NCI-H1092 treated with DMSO at 0.1 percent for 48 hours (cell line): ENCODE measurements at places on chromosomes 4 and X.

DNA sequence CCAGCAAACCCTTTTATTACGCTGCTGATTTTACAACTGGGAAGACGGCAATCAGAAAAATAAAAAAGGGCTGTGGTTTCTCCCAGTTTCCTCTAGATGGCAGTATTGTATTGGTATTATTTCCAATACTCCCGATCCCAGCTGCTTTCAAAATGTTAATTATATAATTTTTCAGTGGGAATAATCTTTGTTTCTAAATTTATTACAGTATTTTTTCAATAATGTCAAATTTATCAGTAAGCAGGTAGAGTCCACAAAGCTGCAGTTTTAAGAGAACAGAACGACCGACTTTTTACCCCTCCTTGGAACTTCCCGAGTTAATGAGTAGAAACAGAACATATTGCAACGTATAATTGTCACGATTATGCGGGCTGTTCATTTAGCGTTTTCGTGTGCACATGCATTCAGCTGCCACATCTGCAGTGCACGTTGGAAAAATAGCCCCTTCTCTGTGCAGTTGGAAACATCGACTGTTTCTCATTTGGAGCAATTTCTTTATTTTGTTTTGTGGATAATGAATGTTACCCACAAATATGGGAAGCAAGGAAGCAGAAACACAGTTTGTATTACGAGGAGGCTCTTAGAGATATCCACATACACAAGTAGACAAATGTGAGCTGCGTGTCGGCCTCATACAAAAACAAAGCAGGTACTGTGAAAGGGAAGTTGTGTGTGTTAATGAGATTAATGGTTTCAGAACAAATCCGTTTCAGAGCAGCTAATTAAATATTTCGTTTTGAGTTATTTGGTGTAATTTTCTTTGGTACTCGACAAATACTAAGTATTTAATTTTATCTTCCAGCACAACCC lies 188.0 kb downstream of the STIM2 start:
- DNase-seq, result peak; percentile 68

GRCh38 chr4:12178614-12179610 lies 750.2 kb upstream of the HS3ST1 start:
- DNase-seq, result no peak

DNA sequence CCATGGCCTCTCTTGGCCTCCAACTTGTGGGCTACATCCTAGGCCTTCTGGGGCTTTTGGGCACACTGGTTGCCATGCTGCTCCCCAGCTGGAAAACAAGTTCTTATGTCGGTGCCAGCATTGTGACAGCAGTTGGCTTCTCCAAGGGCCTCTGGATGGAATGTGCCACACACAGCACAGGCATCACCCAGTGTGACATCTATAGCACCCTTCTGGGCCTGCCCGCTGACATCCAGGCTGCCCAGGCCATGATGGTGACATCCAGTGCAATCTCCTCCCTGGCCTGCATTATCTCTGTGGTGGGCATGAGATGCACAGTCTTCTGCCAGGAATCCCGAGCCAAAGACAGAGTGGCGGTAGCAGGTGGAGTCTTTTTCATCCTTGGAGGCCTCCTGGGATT lies 8.0 kb downstream of the CLDN2 start:
- DNase-seq, result no peak

DNA sequence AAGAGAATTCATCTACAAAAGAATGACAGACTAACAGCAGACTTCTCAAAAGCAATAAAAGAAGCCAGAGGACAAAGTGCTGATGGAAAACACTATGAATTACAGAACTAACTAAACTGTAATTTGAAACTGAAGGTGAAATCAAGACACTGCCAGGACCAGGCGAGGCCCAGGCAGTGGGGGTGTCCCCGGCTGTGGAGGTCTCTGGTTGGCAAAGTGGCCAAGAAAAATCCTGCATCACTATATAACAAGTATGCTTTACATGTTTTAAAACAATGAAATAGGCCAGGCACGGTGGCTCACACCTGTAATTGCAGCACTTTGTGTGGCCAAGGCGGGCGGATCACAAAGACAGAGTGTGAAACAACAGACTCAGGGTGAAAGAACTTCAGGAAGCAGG lies 32.9 kb downstream of the CHM start:
- no peak for DNase-seq

DNA sequence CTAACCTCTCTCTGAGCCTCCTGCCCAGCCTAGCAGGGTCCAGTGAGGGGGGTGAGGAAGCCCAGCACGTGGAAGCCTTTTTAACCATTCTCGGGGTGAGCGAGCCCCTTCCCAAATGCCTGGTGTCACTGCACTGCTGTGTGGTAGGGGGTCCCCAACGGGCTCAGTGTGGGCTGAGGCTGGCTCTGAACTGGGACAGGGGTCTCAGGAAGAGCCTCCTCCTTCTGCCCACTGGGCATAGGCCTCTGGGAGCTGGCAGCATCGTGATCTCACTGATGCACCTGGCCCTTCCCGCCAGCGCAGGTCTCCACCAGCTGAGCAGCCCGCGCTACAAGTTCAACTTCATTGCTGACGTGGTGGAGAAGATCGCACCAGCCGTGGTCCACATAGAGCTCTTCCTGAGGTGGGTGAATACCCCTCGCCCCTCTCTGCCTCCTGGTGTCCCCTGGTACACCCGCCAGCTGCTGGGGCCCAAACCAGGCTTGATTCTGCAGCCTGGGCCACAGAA lies 12.6 kb downstream of the HTRA3 start:
- DNase-seq, result no peak

GRCh38 chr4:95318483-95318882 lies 230.3 kb downstream of the UNC5C start:
- no peak for DNase-seq

DNA sequence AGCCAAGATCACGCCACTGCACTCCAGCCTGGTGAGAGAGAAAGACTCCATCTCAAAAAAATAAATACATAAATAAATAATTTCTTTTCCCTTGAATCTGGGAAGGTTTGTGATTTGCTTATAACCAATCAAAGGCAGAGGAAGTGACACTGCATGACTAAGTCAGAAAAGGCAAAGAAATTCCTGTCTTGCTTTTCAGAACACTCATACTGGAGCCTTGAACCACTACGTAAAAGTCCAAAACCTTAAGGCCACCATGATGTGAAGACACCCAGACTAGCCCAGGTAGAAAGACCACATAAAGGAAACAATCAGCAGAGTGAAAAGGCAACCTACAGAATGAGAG lies 36.6 kb downstream of the TMEM156 start:
- no peak for DNase-seq

DNA sequence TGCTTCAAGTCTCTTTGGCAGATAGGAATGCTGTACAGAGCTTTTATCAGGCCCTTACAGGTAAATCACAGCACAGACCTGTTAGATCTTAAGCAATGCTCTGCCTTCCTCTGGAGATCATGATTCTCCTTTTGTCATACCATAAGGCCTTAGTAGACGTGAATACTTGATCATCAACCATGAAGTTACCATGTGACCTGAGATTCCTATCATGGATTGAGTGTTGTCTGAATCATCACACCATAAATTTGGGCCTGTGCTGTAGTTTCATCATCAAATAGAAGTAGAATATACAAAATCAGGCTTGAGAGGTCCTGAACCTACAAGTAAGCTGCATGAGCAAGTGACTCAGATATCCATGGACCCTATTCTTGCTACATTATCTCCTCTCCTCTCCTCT lies 466.8 kb upstream of the INTU start:
- DNase-seq, result no peak

- no peak for DNase-seq
Measured at GRCh38 chrX:29455702-29456101, 759.7 kb upstream of the MAGEB2 start.

GRCh38 chrX:111445485-111445884 lies 33.5 kb upstream of the DCX start:
- DNase-seq, result peak; percentile 79

DNA sequence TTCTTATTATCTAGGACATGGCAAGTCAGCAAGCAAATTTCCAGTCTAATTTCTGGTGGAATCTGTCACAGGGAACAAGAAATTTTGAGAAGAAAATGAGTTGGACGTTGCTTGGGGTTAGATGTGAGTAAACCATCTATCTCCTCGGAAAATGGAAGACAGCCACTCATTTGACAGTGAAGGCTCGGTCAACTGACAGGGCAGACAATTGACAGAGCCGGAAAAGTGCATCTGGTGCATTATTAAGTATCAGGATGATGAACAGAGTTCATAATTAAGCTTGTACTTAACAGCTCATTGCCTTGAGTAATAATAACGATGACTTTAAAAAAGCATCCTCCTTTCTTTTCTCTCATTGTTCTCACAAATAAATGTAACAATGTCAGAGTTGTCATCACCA lies 168.4 kb downstream of the MAD2L1 start:
- no peak for DNase-seq

DNA sequence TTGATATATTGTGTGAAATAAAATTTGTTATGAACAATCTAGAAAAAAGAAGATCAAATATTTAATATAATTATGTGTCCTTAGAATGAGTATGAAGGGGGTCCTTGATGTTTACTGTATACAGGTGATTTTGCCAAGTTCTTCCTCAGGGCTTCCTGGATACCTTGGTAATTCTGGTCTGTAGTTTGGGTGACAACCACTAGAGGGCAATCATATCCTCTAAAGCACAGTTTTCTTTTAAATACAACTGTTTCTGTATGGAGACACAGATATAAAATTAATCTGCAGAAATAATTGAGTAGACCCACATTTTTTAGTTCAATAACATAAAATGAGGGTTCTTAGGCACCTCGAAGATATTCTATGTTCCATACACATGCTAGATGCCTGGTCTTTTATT lies 157.7 kb downstream of the SPANXN1 start:
- DNase-seq, result peak; percentile 42

- DNase-seq, result no peak
Measured at GRCh38 chr4:4913628-4914027, 54.2 kb downstream of the MSX1 start.

GRCh38 chrX:80316526-80316925 lies 103.7 kb upstream of the TENT5D start:
- DNase-seq, result no peak

- no peak for DNase-seq
Measured at GRCh38 chr4:42216664-42217063, 64.2 kb upstream of the BEND4 start.

GRCh38 chr4:25925486-25926201 lies 11.6 kb downstream of the SMIM20 start:
- peak; percentile 47 for DNase-seq

- no peak for DNase-seq
Measured at GRCh38 chr4:128256539-128256938, 31.1 kb downstream of the PGRMC2 start.

GRCh38 chr4:23934915-23935314 lies 45.1 kb upstream of the PPARGC1A start:
- no peak for DNase-seq

DNA sequence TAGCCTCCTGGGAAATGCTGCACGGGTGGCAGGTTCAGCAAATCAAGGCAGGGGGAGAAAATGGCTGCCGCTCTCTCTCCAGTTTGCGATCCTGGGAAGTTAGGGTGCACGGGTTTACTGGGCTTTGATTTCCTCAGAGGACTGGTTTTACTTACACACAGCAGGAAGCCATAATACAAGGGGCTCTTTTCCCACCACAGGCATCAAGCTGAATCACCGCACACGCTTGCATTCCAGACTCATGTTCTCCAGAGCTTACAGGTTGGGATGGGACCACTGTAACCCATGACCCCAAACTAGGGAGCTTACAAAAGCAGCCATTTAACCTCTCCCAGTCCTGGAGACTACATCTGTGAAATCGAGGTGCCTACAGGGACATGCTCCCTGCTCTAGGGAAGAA lies 159.8 kb downstream of the DHRSX start:
- DNase-seq, result no peak

- no peak for DNase-seq
Measured at GRCh38 chr4:110164251-110164650, 34.2 kb downstream of the ELOVL6 start.

- DNase-seq, result no peak
Measured at GRCh38 chr4:27140486-27140885, 279.8 kb downstream of the STIM2 start.

DNA sequence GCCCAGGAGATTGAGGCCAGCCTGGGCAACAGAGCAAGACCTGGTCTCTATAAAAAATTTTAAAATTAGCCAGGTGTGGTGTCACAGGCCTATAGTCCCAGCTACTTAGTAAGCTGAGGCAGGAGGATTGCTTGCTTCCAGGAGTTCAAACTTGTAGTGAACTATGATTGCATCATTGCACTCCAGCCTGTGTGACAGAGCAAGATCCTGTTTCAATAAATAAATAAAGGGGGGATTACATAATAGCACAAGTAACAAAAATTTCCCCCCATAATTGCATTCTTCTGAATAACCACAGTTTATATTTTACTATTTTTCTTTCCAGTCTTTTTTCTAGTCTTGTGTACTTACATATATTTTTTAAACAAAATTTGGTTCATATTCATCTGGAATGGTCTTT lies 135.6 kb downstream of the CHIC2 start:
- no peak for DNase-seq

GRCh38 chr4:113397114-113397701 lies 347.8 kb downstream of the ANK2 start:
- DNase-seq, result no peak

GRCh38 chr4:85722807-85723206 lies 247.9 kb downstream of the ARHGAP24 start:
- DNase-seq, result no peak

GRCh38 chr4:168220893-168221292 lies 97.7 kb downstream of the DDX60 start:
- no peak for DNase-seq

- DNase-seq, result no peak
Measured at GRCh38 chr4:184288451-184289178, 70.9 kb upstream of the ENPP6 start.

DNA sequence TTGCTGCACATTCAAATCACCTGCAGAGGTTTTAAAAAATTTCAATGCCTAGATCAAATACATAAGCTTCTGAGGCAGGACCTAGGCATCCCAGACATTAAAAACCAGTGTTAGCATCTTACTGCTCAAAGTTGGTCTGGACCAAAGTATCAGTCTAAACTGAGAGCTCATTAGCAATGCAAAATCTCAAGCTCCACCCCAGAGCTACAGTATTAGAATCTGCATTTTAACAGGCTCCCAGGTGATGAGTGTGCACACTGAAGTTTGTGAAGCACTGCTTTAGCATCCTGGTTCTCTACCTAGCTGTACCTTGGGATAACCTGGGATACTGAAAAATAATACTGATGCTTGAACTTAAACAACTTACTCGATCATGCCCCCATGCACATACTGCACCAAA lies 96.0 kb downstream of the PRRG1 start:
- DNase-seq, result no peak

DNA sequence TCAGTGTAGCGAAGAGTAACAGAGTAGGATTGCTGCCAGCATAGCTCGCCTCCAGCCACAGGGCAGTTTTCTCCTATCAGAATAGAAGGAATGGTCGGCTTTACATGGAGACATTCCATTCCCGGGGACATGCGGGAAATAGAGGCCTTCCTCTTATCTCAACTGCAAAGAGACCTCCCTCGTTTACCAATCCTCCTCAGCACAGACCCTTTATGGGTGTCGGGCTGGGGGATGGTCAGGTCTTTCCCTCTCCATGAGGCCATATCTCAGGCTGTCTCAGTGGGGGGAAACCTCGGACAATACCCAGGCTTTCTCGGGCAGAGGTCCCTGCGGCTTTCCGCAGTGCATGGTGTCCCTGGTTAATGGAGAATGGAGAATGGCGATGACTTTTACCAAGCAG lies 285.0 kb downstream of the ASMT start:
- DNase-seq, result no peak

- no peak for DNase-seq
Measured at GRCh38 chr4:180827232-180828009, 1415.8 kb upstream of the TENM3 start.
